ENCODE measurements at places on chromosomes 16 and 17. TPM values are rescaled to one million over a fixed set of nuclear protein-coding genes. Genes with fewer than 3 reads are reported as not detected.

Gene CSH2
- total RNA-seq = 3.8 TPM

Gene DNAAF8
- not detected for total RNA-seq

Gene HS3ST3B1
- total RNA-seq = 47.8 TPM

Gene ESRP2
- total RNA-seq = not detected

GRCh38 chr17:79761894-79762589, 15.9 kb upstream of the CBX2 start:
- no peaks in the 10 kb centered on the region for H3K4me1 ChIP-seq
- DNase-seq = no peak
- no peak overlapping the region for H3K4me3 ChIP-seq
- peaks cover 2% of the 10 kb centered on the region for H3K27me3 ChIP-seq

GRCh38 chr17:48030531-48030930, 7.1 kb downstream of the COPZ2 start:
- peaks cover 9% of the 10 kb centered on the region for H3K4me1 ChIP-seq
- peaks cover 14% of the 10 kb centered on the region for H3K27me3 ChIP-seq
- H3K4me3 ChIP-seq = no peak overlapping the region
- no peak overlapping the region for H3K27ac ChIP-seq

- H3K27me3 ChIP-seq = no peaks in the 10 kb centered on the region
- DNase-seq = peak; percentile 91
- H3K4me1 ChIP-seq = peaks cover 51% of the 10 kb centered on the region
- peak overlapping the region; percentile 90 for H3K27ac ChIP-seq
- H3K36me3 ChIP-seq = peaks cover 22% of the 10 kb centered on the region
These were observed 2.5 kb downstream of the CORO1A start for GRCh38 chr16:30185683-30186421.

GRCh38 chr17:83174362-83175118, 95.1 kb downstream of the METRNL start:
- no peaks in the 10 kb centered on the region for H3K27me3 ChIP-seq
- H3K4me1 ChIP-seq = no peaks in the 10 kb centered on the region
- H3K36me3 ChIP-seq = no peaks in the 10 kb centered on the region
- DNase-seq = no peak
- no peak overlapping the region for H3K4me3 ChIP-seq

DNA sequence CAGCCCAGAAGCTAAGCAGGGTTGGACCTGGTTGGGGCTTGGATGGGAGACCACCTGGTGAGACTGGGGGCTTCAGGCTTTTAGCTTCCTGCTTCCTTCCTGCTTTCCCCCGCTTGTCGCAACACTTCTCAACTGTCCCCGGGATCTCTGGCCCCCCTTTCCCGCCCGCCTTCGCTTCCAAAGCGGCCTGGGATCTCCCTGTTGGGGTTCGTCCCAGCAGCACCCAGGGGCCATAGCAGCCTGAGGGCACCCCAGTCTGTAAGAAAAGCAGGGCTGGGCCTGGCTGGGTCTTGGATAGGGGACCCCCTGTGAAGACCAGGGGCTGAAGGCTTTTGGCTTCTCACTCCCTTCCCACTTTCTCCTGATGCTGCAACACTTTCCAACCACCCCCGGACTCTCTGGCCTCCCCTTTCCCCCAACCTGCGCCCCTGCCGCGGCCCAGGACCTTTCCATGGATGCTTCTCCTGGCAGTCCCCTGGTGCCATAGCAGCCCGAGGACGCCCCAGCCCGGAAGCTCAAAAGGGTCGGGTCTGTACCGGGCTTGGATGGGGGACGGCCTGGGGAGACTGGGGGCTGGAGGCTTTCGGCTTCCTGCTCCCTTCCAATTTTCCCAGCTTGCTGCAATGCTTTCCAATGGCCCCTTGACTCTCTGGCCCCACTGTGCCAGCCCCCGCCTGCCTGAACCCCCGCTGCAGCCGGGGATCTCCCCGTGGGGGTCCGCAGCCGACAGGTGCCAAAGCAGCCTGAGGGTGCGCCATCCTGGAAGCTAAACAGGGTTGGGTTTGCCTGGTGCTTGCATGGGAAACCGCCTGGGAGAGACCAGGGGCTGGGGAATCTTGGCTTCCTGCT, 2276.2 kb downstream of the TP53TG3F start:
- H3K4me1 ChIP-seq = no peaks in the 10 kb centered on the region
- no peak overlapping the region for H3K27ac ChIP-seq
- H3K27me3 ChIP-seq = no peaks in the 10 kb centered on the region
- no peak for DNase-seq

DNA sequence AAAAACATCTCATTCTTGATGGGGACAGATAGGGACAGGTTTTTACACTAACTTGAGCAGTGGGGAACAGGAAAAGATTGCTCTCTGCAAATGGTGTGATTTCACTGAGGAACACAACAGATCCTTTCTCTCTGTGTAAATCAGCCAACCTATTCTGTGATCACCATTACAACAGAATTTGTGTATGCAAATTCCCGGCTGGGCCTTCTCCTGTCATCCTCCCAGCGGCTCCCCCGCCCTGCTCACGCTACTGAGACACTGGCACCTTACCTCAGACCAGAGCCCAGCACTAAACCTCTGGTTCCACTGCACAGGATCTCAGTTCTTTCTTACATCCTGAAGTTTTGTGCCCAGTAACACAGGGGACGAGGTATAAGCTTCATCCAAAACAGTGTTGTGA, 97.0 kb upstream of the FA2H start:
- H3K4me3 ChIP-seq = no peak overlapping the region
- no peak for DNase-seq
- H3K36me3 ChIP-seq = peaks cover 22% of the 10 kb centered on the region

DNA sequence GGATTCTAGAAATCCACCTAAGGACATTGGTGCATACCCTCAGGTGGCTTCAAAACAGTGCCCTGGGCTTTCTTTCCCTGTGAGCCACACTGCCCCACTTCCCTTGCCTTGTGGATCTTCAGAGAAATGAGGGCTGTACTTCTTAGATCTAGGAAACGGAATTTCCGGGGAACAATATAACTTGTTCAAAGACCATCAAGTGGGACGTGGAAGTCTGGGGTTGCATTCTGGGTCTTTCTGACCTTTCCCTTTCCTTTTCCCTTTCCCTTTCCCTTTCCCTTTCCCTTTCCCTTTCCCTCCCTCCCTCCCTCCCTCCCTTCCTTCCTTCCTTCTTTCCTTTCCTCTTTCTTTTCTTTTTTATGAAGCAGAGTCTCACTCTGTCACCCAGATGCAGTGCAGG, 97.1 kb upstream of the SALL1 start:
- H3K4me1 ChIP-seq = no peaks in the 10 kb centered on the region
- H3K4me3 ChIP-seq = no peak overlapping the region
- no peaks in the 10 kb centered on the region for H3K27me3 ChIP-seq
- DNase-seq = no peak
- no peaks in the 10 kb centered on the region for H3K36me3 ChIP-seq

DNA sequence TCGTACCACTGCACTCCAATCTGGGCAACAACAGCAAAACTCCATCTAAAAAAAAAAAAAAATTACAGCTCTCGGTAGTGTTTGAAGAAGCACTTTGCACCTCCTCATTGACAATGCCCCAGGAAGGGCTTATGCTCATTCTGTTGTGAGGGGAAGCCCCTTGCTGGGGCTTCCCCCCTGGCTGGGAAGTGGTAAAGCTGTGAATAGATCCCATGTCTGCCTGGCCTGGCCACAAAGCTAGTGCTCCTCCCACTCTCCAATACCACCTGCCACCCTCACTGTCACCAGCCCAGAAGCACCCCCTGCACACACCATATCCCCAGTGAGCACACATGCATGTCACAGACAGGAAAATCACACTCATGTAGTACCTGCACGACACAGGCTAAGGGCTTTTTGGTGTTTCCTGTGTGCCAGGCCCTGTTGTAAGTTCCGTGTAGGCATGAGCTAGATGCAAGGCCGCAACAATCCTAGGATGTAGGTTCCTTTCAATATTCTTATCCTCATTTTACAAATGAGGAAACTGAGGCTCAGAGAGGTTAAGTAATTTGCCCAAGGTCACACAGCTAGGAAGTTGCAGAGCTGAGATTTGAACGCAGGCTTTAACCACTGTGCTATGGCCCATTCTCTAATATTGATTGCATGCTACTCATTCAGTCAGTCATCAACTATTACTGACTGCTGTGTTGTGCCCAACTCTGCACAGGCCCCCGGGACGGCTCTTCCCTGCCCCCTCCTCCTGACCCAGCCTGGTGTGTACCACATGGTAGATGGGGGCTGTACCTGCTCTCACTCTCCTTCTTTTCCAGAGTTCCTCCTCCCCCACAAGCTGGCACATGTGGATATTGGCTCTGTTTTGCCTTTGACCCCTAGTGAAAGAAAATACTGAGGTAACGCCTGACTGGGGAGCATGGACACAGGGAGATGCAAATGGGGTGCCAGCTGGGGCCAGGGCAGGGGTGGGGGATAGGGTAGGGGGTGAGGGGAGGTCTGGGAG, 11.9 kb upstream of the COL1A1 start:
- no peak overlapping the region for H3K4me3 ChIP-seq
- no peak for DNase-seq
- H3K4me1 ChIP-seq = no peaks in the 10 kb centered on the region
- H3K27ac ChIP-seq = no peak overlapping the region

GRCh38 chr16:12944300-12944699, 42.9 kb downstream of the SHISA9 start:
- DNase-seq = no peak
- H3K27ac ChIP-seq = no peak overlapping the region

DNA sequence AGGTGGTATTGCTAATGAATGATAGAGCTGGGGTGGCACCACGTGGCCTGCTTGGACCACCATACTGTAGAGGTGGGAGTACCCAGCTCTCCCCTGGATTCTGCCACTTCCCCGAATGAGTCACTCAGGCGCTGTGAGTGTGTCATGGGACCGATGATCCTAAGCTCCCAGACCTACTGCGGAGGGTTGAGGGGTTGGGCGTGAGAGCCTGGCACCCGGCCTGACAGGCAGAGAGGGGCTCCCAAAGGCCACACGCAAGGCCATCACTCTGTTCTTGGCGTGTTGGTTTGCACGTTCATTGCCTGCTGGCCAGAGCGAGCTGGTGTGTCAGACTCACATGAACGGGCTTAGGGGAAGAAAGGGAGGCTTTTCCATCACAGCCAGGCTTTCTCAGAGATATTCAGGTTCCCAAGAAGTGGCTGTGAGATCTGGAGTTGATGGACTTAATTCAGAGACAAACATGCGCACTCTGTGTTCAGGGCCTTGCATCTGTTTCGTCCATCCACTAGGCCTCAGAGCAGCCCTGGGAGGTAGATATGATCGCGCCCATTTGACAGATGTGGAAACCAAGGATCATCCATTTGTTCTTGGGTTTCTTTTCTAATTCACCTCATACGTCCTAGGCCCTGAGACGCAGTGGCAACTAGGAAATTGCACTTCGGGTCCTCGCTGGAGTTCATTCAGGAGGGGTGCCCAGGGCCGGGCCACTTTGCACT, 41.4 kb downstream of the CMIP start:
- H3K27ac ChIP-seq = no peak overlapping the region
- no peak overlapping the region for H3K4me3 ChIP-seq
- no peak for DNase-seq

DNA sequence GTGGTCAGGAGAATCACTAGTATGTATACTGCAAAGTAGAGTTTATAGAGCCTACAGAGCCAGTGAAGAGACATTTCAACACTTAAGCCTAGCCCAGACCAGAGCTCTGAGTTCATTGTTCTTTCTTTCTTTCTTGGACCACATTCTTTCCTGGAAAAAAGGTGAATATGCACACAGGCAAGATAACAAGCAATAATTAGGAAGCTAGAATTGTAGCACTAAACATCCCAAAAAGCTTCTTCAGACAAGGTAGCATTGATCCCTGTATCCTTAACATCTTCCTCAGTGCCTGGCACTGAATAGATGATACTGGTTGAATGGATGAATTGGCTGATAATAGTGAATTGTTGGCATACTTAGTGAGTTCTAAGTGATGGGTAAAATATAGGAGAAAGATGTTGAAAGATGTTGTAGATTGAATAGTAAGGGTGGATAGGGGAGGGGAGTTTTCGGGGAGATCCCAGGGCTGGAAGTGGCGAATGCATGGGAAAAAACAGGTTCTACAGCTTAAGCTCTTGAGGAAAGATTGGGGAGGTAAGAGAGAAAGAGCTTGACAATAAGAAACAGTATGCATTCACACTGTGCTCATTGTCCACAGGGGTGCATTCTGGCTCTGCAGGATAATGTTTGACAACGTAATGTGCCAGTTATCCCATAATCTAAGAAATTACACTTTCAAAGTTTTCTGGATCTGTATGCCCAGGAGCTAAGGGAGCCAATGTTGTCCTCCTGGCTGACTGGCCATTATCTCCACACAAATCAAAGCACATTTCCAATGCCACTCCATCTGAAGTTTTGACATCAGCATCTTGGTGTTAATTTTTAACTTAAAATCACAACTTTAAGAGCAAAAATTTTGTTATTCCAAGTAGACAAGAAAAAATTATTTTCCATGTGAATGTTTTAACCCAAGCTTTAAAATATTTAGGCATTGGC, 35.6 kb downstream of the TUBD1 start:
- DNase-seq = no peak
- no peaks in the 10 kb centered on the region for H3K27me3 ChIP-seq
- H3K36me3 ChIP-seq = peaks cover 7% of the 10 kb centered on the region
- H3K4me1 ChIP-seq = peaks cover 18% of the 10 kb centered on the region
- H3K27ac ChIP-seq = no peak overlapping the region
- H3K4me3 ChIP-seq = no peak overlapping the region

DNA sequence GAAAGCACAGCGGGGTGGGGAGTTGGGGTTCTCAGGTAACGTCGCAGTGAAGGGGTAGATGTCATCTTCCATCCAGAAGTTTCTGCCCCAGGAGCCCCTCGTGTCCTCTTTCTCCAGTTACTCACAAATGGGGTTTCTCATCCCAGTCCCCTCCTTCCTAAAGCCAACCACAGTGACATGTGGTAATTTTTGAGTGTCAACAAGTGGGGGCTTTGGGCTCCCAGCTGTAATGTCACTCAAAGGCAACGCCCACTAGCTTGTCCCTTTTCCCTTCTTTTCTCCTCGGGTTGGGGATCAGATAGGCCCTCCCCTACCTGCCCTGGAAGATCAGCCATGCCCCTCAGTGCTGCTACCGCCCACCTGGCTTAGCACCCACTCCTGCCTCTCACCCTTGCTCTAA, 14.4 kb downstream of the IRX5 start:
- no peaks in the 10 kb centered on the region for H3K36me3 ChIP-seq
- H3K27ac ChIP-seq = no peak overlapping the region
- H3K4me3 ChIP-seq = no peak overlapping the region
- H3K27me3 ChIP-seq = peaks cover 19% of the 10 kb centered on the region

DNA sequence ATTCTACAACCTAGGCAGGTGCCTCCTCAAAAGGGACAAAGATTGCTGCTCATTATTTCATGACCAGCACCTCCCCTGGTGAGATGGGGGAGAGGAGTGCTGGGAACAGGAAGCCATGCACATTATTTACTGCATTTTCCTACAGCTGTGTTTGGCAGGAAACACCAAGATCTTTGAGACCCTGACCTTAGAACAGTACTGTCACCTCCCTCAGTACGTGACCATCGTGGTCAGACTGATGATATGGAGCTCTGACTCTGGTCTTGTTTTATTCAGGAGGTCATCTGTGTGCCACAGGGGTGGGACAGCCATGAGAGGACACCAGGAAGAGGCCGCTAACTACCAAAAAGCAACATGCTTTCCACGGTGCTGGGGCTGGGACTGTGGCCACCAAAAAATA, 37.4 kb downstream of the USP22 start:
- DNase-seq = no peak
- no peaks in the 10 kb centered on the region for H3K27me3 ChIP-seq
- H3K27ac ChIP-seq = no peak overlapping the region
- H3K36me3 ChIP-seq = peaks cover 88% of the 10 kb centered on the region
- peaks cover 5% of the 10 kb centered on the region for H3K4me1 ChIP-seq

GRCh38 chr16:74169687-74170376, 126.8 kb upstream of the PSMD7 start:
- no peak overlapping the region for H3K27ac ChIP-seq
- no peaks in the 10 kb centered on the region for H3K27me3 ChIP-seq
- no peaks in the 10 kb centered on the region for H3K36me3 ChIP-seq
- no peak for DNase-seq
- H3K4me1 ChIP-seq = no peaks in the 10 kb centered on the region

GRCh38 chr17:6473128-6473767, 29.0 kb downstream of the PIMREG start:
- no peaks in the 10 kb centered on the region for H3K27me3 ChIP-seq
- peak; percentile 39 for DNase-seq
- H3K27ac ChIP-seq = no peak overlapping the region
